WTC11 (cell line): ENCODE measurements at places on chromosomes 5 and 9. TPM values are rescaled to one million over a fixed set of nuclear protein-coding genes. Genes with fewer than 3 reads are reported as not detected.

- DNase-seq, result no peak
- H3K4me3 ChIP-seq, result no peak overlapping the region
- H3K36me3 ChIP-seq, result no peaks in the 10 kb centered on the region
- H3K4me1 ChIP-seq, result no peaks in the 10 kb centered on the region
Measured at GRCh38 chr5:79963261-79964061, 27.6 kb downstream of the MTX3 start.

DNA sequence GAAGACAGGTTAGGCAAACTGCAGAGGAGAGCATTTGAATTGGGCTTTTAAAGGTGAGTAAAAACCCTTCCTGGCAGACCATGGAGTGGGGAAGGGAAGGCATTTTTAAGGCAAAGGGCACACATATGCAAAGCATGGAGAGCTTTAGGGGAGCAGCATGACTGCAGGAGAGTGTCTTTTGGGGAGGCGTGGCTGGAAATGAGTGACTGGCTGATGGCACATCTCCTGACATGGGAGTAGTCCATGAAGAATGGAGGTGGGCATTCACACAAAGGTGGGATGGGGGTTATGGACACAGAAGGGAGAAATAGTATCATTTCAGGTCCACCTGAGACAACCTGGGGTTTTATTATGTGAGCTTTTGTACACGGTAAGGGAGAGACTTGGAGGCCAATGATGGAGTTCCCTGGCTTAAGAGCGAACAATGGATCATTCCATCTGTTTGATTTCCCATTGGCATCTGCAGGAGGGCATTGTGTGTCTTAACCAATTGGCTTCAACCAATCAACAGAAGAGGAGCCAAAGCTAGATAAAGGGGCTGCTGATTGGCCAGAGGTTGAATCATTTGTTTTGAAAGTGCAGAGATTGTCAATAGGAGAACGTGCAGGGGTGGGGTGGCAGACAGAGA, 2.1 kb downstream of the NSG2 start:
- H3K4me1 ChIP-seq, result 0 out of 2 replicates have a peak, but pooled peaks cover 4% of the 10 kb centered on the region
- H3K4me3 ChIP-seq, result no peak overlapping the region
- H3K27ac ChIP-seq, result no peak overlapping the region
- no peaks in the 10 kb centered on the region for H3K36me3 ChIP-seq
- H3K27me3 ChIP-seq, result peaks cover 6% of the 10 kb centered on the region; the same call in 1 of the 2 replicates
- DNase-seq, result no peak

GRCh38 chr9:113753398-113754119, 122.5 kb upstream of the ZNF618 start:
- H3K4me3 ChIP-seq, result no peak overlapping the region
- H3K4me1 ChIP-seq, result peaks cover 38% of the 10 kb centered on the region
- H3K27me3 ChIP-seq, result peaks cover 17% of the 10 kb centered on the region
- H3K36me3 ChIP-seq, result peaks cover 3% of the 10 kb centered on the region; the same call in 1 of the 2 replicates
- H3K27ac ChIP-seq, result no peak overlapping the region

DNA sequence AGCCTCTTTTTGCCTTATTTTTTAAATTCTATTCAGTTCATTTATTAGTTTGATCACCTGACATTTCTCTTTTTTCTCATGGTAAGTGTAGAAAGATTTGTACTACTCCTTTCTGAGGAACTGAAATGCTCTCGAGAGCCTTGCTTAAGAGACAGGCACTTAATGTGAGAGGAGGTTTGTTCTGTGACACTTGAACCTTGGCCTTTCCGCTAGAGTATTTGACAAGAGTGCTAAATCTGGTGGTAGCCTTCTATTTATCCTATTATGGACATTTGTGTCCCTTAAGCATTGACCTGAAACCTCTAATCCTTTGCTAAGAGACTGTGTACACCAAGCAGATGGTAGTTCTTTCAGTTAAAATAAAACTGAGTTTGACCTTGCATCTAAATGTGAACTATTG, 805.0 kb upstream of the PTPRD start:
- no peaks in the 10 kb centered on the region for H3K36me3 ChIP-seq
- no peak for DNase-seq
- no peaks in the 10 kb centered on the region for H3K27me3 ChIP-seq
- no peak overlapping the region for H3K4me3 ChIP-seq
- H3K27ac ChIP-seq, result no peak overlapping the region
- H3K4me1 ChIP-seq, result peaks cover 3% of the 10 kb centered on the region; the same call in 1 of the 2 replicates

DNA sequence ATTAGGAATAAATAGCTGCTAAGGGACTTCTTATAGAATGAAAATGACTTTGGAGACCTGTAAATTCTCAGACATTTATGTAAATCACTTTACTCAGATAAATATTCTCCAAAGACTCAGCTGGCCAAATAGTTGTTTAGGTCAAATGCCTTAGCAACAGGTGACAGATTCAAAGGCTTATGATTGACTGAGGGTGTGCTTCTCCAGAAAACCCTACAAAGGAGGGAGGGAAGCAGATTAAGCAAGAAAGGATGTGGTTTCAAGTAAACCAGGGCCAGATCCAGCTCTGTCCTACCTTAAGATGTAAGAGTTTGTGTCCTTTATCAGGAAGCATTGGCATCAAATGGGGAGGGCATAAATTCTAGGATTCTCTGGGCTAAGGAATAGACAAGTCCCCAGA, 433.0 kb downstream of the TLE1 start:
- no peak overlapping the region for H3K4me3 ChIP-seq
- peaks cover 6% of the 10 kb centered on the region for H3K36me3 ChIP-seq
- H3K4me1 ChIP-seq, result no peaks in the 10 kb centered on the region

DNA sequence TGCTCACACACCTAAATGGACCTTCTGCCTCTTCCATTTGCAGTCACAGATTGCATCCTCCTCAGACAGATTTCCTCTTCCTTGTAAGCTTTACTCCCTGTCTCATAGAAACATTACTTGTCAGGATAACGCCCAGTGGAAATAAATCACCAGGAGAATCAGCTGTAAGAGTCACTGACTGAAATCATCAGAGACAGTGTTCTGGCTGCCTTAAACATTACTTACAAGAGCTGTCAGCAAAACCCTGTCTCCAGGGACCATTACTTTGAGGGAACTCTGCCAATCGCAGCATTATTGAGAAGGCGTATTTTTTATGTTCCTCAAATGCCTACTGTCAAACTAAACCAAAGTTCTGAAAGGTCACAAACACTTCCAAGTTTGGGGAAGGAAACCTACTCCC, 5.9 kb downstream of the DPYSL3 start:
- no peak overlapping the region for H3K4me3 ChIP-seq
- H3K27ac ChIP-seq, result peak overlapping the region; percentile 36
- H3K4me1 ChIP-seq, result peaks cover 28% of the 10 kb centered on the region
- no peaks in the 10 kb centered on the region for H3K27me3 ChIP-seq
- peaks cover 16% of the 10 kb centered on the region for H3K36me3 ChIP-seq

Gene SLC35A4
- 74.7 to 75.7 TPM (median 74.8 TPM) in 3 replicates for total RNA-seq

DNA sequence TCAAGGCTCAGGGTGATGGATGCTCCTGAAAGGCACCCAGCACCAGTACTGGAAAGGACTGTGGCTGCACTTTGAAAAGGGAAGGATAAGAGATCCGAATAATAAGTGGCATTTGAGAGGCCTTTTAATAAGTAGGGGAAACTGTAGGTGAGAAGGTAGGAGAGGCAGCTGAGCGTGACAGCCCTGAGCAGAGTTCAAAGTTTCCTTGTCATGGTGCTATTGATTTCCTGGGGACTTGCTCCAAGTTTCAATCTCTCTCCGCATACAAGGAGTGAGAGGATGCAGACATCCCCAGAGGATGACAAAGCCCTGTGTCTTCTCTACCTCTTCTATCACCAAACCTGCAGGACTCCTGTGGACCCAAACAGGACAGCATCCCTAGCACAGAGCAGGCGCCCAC, 354.5 kb downstream of the SPOCK1 start:
- H3K27ac ChIP-seq, result no peak overlapping the region
- no peak for DNase-seq
- no peaks in the 10 kb centered on the region for H3K36me3 ChIP-seq

- DNase-seq, result peak; percentile 41
- peak overlapping the region; percentile 60; the same call in 1 of the 2 replicates for H3K27ac ChIP-seq
- no peaks in the 10 kb centered on the region for H3K36me3 ChIP-seq
Measured at GRCh38 chr9:36725777-36726356, 153.2 kb downstream of the MELK start.

GRCh38 chr9:78320875-78321496, 24.1 kb downstream of the PSAT1 start:
- H3K4me3 ChIP-seq, result no peak overlapping the region
- no peak overlapping the region for H3K27ac ChIP-seq
- peaks cover 28% of the 10 kb centered on the region for H3K4me1 ChIP-seq
- no peak for DNase-seq

Gene FAM221B
- total RNA-seq, result 0.11 TPM in 1 of 3 replicates, not detected in the others

- H3K36me3 ChIP-seq, result no peaks in the 10 kb centered on the region
- DNase-seq, result no peak
- H3K27me3 ChIP-seq, result peaks cover 2% of the 10 kb centered on the region
- H3K27ac ChIP-seq, result 0 out of 2 replicates have a peak overlapping the region, but pooled peaks have one; percentile 42
- H3K4me1 ChIP-seq, result peaks cover 22% of the 10 kb centered on the region
- no peak overlapping the region for H3K4me3 ChIP-seq
Measured at GRCh38 chr9:130993303-130994030, 15.5 kb upstream of the LAMC3 start.

Gene THBS4
- 11.8 to 21.2 TPM (median 18.4 TPM) in 3 replicates for total RNA-seq

GRCh38 chr9:109063760-109064159, 50.5 kb upstream of the CTNNAL1 start:
- H3K27ac ChIP-seq, result no peak overlapping the region
- peaks cover 49% of the 10 kb centered on the region for H3K36me3 ChIP-seq
- H3K4me1 ChIP-seq, result no peaks in the 10 kb centered on the region
- no peak overlapping the region for H3K4me3 ChIP-seq
- no peak for DNase-seq

Gene WHRN
- 20.6 to 24.3 TPM (median 23.3 TPM) in 3 replicates for total RNA-seq

DNA sequence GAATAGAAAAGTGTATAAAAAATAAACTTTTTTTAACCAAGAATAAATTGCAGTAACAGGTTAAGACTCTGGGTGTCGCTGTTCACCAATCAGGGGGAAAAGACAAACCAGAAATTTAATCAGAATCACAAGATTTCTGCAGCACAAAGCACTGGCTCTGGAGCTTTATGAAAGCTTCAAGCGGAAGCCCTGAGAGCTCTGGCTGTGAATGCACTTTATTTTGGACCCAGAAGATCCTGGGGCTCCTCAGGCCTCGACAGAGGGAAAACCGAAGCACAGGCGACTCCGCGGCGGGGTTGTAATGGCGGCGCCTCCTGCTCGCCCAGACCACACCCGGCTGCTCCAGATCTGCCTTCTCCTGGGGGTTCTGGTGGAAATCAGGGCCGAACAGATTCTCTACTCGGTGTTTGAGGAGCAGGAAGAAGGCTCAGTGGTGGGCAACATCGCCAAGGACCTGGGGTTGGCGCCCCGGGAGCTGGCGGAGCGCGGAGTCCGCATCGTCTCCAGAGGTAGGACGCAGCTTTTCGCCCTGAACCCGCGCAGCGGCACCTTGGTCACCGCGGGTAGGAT, at the start of gene PCDHGA4:
TSS of gene PCDHGA4 (plus strand) at position 122 of the 570 bp plus-strand sequence. CDS start at position 209, 87 bp downstream.
- no peak for DNase-seq
- H3K27ac ChIP-seq, result no peak within 1 kb of the TSS
- H3K36me3 ChIP-seq, result peaks cover 57% of the 10 kb centered on the region
- peaks cover 8% of the 10 kb centered on the region for H3K27me3 ChIP-seq
- no peak within 1 kb of the TSS for H3K4me3 ChIP-seq

DNA sequence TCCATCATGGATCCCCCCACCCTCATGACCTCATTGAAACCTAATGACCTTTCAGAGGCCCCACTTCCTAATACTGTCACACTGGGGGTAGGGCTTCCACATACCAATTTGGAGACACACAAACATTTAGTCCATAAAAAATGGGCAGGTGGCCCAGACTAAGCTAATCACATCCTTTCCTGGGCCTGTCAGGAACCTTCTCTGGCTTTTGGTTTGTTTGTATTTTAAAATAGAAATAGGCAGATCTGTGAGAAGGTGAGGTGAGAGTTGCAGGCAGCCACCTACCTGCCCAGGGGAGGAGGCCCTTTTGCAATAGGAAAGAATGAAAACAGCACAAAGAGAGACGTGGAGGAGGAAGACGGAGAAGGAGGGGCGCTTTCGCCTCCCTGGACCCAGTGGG, 90.2 kb upstream of the BOD1 start:
- no peak overlapping the region for H3K4me3 ChIP-seq
- no peak for DNase-seq
- H3K27ac ChIP-seq, result no peak overlapping the region
- H3K36me3 ChIP-seq, result no peaks in the 10 kb centered on the region
- H3K4me1 ChIP-seq, result peaks cover 18% of the 10 kb centered on the region

DNA sequence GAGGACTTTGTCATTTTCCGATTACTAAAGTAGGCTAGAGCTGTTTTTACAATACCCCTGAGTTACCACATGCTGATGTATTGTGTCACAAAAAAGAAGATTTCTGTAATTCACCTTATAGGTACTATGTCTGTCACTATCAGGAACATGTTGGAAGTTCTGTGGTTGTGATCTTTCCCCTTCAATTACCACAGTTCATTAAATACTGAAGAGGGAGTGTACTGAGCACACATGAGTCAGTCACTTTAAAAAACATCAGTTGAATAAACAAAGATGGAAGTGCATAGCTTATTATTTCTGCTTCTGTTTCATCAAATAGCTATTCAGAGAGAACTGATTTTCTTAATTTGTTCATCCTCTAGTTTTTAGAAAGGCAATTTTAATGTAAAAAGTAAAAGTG, 31.7 kb downstream of the AP3S1 start:
- no peak overlapping the region for H3K4me3 ChIP-seq
- H3K36me3 ChIP-seq, result peaks cover 15% of the 10 kb centered on the region
- no peaks in the 10 kb centered on the region for H3K27me3 ChIP-seq
- H3K27ac ChIP-seq, result no peak overlapping the region
- H3K4me1 ChIP-seq, result peaks cover 6% of the 10 kb centered on the region

GRCh38 chr9:89278997-89279739, 31.8 kb upstream of the CKS2 start:
- H3K4me3 ChIP-seq, result no peak overlapping the region
- H3K27me3 ChIP-seq, result peaks cover 4% of the 10 kb centered on the region
- peaks cover 7% of the 10 kb centered on the region for H3K4me1 ChIP-seq
- H3K27ac ChIP-seq, result no peak overlapping the region

Gene RXRA
- 24.9 to 27.5 TPM (median 25.0 TPM) in 3 replicates for total RNA-seq

Gene STOML2
- total RNA-seq, result 208 to 214 TPM (median 210 TPM) in 3 replicates

- H3K27me3 ChIP-seq, result no peaks in the 10 kb centered on the region
- H3K4me1 ChIP-seq, result no peaks in the 10 kb centered on the region; the same call in 1 of the 2 replicates
- no peaks in the 10 kb centered on the region; the same call in 1 of the 2 replicates for H3K36me3 ChIP-seq
- H3K27ac ChIP-seq, result no peak overlapping the region
- no peak for DNase-seq
Measured at GRCh38 chr5:148084269-148084668, 20.5 kb downstream of the SPINK5 start.

DNA sequence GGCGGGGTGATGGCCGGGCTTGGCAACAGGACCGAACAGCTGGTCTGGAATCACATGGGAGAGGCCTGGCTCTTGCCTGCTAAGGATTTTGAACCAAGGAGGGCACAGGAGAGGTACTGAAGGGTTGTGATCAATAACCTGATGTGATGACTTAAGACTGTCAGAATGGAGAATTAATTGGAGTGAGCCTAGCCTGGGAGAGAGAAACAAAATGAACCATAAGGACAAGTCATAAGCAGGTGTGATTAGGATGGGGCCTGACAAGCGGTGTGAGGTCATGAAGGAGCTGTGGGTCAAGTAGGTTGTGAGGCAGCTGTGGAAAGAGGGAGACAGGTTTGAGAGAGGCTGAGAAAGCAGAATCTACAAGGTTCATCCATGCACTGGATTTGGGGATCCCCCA, 104.6 kb downstream of the MED10 start:
- no peak overlapping the region for H3K4me3 ChIP-seq
- no peak for DNase-seq
- no peaks in the 10 kb centered on the region; the same call in 1 of the 2 replicates for H3K27me3 ChIP-seq
- no peaks in the 10 kb centered on the region for H3K4me1 ChIP-seq
- no peaks in the 10 kb centered on the region for H3K36me3 ChIP-seq
